Stimulated activated CD4-positive, alpha-beta T cell treated with anti-CD3 and anti-CD28 coated beads, Interleukin-1b, Interleukin-23, amount 100 ng/mL, for 24 hours (primary cell): ENCODE measurements at places on chromosomes 5 and 9.

DNA sequence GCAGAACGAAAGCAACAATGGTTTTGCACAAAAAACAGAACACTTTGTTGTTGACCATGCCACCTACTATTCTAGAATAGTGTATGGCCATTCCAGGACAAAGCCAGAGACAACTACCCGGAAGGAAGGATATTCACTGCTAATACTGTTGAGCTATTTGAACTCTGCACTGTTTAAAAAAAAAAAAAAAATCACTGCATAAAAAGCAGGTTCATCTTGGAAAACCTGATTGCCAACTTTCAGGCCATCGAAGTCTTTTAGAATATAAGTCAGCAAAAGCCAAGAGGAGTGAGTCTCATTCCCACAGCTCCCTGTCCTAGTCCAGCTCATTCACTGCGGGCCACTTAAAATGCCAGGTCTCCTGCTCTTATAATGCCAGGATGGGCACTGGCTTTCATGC lies 4.0 kb downstream of the ENC1 start:
- no peak for DNase-seq

- DNase-seq: no peak
Observed at GRCh38 chr5:160750938-160751657, 100.9 kb downstream of the ATP10B start.

- no peak for DNase-seq
Observed at GRCh38 chr9:4746278-4747030, 5.5 kb upstream of the AK3 start.

GRCh38 chr9:26955921-26956859 lies at the start of gene IFT74:
Gene IFT74 (plus strand): TSS chr9:26956412. CDS start chr9:26961968, 5,556 bp downstream.
- peak; percentile 90 for DNase-seq

DNA sequence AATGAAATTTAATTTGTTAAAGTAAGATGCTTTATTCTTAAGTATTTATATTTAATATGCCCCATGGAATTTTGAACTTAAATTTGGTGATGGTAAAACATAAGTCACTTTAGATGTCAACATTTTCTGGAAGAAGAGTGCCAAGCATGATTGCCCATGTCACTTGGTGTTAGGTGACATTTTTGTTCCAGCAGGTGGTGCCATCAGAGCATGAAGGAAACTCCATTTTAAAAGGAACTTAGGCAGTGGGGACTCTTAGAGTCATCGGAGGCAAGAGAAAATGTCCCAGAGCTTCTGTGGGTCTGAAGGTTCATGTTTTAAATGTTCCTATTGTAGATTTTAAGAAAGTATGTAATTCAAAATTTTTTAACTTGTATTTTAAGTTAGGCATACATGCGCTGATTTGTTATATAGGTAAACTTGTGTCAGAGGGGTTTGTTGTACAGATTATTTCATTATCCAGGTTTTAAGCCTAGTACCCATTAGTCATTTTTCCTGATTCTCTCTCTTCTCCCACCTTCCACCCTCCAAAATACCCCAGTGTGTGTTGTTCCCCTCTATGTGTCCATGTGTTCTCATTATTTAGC lies 789.3 kb downstream of the SEMA5A start:
- DNase-seq: no peak

- DNase-seq: no peak
Observed at GRCh38 chr9:89716559-89716958, 111.7 kb downstream of the GADD45G start.

GRCh38 chr9:99885747-99886146 lies 20.7 kb upstream of the STX17 start:
- no peak for DNase-seq

DNA sequence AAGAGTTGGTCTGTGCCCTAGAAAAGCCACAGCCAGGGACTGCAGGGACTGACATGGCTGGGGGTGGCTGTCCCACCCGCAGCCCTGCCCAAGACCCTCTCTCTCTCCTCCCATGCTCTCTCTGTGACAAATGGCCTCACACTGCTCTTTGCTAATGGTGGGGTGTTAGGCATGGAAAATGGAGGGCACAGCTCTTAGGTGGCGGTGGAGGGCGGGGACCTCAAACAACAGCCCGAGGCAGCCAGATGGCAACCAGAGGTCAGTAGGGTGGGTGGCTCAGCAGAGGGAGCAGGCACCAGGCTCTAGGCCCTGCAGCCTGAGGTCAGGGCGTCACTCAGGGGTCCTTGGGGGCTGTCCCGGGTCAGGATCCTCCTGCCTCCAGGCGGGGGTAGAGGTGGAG lies 73.9 kb upstream of the DAB2IP start:
- no peak for DNase-seq

DNA sequence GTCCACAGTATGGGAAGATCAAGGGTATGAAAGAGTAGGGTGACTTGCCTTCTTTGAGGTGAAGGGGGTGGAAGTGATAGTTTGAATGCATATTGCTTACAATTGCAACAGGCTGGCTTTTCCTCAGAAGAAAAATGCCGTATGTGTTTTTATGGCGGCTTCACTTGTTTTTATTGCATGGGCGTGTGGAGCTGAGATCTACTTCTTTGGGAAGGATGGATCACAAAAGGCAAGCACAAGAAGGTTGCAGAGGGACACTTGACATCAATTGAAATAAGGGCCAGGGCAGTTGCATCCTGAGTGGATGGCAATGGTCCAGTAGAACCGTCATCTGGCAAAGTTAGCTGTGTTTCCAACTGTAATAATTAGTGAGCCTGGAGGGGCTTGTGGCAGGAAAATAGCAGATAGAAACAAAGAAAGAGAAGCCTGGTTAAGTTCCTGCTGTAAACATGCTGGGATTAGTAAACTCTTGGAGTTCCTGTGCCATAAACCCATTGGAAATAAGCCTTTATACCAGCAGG lies 138.4 kb downstream of the NTRK2 start:
- DNase-seq: no peak

DNA sequence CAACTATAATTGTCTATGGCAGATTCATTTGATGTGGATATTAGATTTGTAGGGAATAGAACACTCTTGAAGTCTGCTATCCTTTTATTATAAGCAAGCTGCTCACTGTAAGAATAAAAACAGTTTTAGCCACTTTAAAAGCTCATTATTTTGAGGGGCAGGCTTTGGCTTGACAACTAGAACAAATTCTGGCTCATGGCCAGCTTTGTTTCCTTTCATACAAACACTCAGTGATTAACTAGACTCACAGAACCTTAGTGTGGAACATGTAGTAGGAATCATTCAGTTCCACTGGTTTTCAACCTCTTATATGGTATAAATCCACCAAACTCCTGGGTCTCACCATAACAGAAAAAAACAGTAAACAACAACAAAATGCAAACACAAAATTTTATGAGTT lies 27.4 kb upstream of the CEP120 start:
- no peak for DNase-seq

GRCh38 chr9:107496976-107497375 lies 7.4 kb upstream of the KLF4 start:
- DNase-seq: no peak
